Heart left ventricle (tissue), 16 donors: ENCODE measurements at places on chromosomes 3 and 15. TPM values are rescaled to one million over a fixed set of nuclear protein-coding genes. Genes with fewer than 3 reads are reported as not detected.

- DNase-seq, result no peak
These were observed 393.1 kb downstream of the DIPK2A start for GRCh38 chr3:144364737-144365136.

DNA sequence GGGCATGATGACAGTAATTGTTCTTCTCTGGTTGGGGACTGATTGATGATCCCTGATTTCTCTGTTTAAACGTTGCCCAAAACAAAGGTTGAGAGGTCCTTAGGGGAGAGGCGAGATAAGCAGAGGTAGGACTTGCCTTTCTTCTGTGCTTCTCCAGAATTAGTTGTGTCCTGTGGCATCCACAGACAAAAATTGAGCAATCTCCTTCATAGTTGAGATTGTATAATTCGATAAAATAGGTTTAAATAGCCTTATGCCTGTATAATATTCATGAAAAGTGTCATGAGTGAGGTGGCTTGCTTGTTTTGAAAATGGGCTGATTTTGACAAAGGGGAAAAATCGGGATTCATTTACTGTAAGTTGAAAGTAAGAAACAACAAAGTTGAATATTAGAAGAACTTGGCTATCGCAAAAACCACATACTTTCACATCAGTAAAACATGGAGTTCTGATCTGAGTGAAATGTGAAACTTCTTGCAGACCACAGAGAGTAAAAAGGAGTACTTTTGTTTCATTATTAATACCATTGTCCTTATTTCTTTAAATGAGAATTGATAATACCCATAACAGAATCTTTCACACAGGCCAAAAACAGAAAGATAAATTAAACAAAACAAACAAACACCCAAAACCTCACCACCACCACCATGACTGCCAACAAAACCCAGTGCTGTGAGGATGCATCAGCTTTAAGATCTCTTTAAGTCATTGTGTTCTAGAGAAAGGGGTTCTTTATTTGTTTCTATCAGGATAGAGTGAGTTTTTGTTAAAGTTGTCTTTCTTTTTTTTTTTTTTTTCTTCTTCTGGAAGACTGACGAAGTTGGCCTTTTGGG, 155.7 kb downstream of the LPP start:
- no peak for DNase-seq

The TAMM41 gene
- total RNA-seq, result 10.8 TPM

The TRPC1 gene
- total RNA-seq, result 12.2 TPM

DNA sequence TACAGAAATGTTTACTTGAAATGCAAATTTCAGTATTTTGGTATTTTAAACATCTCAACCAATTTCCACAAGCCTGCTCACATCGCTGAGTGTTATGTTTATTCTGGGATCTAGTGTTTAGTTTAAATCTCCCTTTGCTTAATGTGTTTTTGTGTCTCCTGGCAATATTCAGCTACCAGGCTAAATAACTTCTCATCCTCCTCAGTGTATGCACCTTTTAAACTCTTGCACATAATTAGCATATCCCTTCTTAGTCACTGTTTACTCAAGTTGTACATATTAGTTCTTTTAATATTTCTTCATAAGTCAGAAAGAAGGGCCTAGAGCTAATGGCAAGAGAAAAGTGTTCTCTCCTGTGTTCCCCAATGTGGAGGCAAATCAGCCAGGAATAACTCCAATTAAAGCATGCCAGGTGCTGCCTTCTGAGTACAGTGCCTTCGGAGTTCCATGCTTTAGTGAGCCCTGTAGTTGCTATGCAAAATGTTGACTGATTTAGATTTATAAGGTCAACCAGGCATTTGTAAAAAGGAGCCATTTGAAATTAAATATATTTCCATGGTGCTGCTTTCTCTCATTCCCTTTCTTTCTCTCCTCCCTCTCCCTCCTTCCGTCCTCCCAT, 234.3 kb downstream of the GAP43 start:
- DNase-seq, result no peak

DNA sequence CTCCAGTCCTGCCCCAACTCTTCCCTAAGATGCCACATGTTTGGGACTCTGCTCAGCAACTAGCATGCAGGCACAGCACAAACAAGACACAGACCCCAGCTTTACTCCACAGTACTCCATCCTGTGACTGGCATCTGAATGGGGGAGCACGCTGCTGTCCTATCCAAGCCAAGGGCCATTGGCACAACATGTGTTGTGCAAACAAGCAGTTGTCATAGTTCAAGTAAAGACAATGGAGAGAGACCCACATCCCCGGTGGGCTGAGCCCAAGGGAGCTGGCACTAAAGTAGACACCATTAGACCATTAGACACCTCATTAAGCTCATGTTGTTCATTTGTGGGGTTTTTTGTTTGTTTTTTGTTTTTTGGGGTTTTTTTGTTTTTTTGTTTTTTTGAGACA, 132.7 kb downstream of the CHSY1 start:
- DNase-seq, result no peak

DNA sequence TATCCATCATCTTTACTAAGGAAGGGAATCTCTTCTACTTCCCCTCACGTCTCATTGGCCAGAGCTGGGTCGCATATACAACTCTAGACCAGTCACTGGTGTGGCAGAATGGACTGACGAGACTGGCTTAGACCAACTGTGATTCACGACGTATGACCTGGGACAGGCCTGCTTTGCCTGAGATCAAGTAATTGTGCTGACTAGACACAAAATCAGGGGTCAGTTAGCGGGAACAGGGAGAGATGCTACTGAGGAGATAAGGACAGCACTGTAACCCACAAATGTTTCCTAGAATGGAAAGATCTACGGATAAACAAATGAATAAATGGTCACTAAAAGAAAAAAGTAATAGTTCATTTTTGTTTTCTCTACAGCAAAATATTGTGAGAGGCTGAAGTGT, 308.3 kb downstream of the MAGI1 start:
- DNase-seq, result no peak

The FES gene
- total RNA-seq, result 36.8 TPM

The EFHB gene
- not detected for total RNA-seq

- no peak for DNase-seq
These were observed 355.8 kb upstream of the IL12A start for GRCh38 chr3:159632851-159633250.

The ZBED2 gene
- 0.56 TPM for total RNA-seq

The TSEN2 gene
- total RNA-seq, result 18.4 TPM

DNA sequence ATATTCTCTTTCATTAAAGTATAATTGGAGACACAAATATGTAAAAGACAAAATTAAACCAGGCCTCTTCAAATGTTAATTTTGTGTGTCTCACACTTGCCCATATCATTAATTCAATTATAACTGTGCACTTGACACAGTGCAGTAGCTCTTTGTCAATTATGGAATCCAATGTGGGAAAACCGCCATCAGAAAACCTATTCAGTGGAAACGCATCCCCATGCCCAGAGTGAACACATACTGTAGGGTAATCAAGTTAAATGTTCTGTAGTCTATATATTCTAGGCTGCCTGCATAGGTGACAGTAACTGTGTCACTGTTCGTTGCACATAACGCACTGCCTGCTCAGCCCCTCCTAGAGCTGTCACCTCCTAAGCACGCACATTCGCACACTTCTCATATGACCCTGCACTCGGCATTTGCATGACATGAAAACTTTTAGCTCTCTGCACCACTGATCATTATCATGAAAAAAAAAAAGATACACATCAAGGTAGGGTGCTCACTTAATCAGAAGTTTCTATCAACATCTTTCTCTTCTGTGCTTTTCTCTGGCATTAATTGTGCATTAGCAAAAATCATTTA, 63.2 kb downstream of the MEIS2 start:
- no peak for DNase-seq

GRCh38 chr15:29099131-29099880, 170.3 kb downstream of the NSMCE3 start:
- DNase-seq, result no peak

The CLDN18 gene
- not detected for total RNA-seq

The ADIPOQ gene
- 0.12 TPM for total RNA-seq

DNA sequence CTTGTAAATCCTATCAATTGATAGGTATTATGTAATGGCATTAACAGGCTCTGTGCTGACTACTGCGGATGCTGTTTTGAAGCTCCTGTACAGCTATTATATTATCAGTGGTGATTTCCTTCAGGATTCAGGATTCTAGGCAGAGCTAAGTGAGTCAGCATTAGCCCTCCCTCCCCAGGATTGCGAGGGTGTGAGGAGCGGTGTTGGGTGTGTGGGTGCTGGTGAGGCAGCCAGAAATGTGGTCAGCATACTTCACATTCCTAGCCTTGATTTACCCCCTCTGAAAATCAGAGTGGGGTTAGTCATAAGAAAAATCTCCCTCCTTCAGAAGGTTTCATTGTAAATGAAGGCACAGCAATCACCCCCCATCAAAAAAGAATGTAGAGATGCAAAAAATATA, 72.5 kb downstream of the SNTN start:
- DNase-seq, result no peak

- no peak for DNase-seq
These were observed 102.9 kb upstream of the KCNAB1 start for GRCh38 chr3:156017352-156018030.

The C3orf80 gene
- total RNA-seq, result 0.27 TPM
